ENCODE measurements at places on chromosomes 1 and 21.

- DNase-seq, result no peak
Observed at GRCh38 chr1:41479000-41479807, 5.3 kb downstream of the EDN2 start.

- DNase-seq, result no peak
Observed at GRCh38 chr1:93625582-93626327, 55.9 kb downstream of the BCAR3 start.

GRCh38 chr1:63674238-63674864, 81.1 kb downstream of the PGM1 start:
- peak; percentile 32 for DNase-seq

DNA sequence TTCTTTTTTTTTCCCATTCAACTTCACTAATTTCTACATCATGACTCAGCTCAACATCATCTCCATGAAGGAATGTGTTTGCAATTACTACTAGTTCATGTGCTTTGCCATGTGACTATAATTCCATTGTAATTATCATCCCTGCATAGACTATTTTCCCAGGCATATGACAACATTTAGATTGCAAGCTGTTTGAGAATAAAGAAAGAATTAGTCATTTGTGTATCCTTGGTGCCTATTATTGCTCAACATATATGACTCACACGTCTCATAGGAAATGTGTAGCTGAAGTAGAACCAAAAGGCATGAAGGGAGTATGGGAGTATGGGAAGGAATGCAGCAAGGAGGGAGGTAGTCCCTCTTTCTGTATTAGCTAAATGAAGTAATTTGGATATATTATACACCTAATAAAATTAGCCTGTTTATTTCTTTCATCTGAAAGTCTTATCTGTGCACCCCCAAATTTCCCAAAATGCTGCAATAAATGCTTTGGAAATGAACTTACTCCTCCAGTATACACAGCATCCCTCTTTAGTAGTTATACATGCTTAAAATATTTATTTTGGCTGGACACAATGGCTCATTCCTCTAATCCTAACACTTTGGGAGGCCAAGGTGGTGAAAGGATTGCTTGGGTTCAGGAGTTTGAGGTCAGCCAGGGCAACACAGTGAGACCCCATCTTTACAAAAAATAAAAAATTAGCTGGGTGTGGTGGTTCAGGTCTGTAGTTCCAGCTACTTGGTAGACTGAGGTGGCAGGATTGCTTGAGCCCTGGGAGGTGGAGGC, 316.9 kb upstream of the ADGRL4 start:
- no peak for DNase-seq

All from activated CD4-positive, alpha-beta T cell treated with anti-CD3 and anti-CD28 coated beads for 36 hours (primary cell).